ENCODE measurements at places on chromosomes 3 and 15.

DNA sequence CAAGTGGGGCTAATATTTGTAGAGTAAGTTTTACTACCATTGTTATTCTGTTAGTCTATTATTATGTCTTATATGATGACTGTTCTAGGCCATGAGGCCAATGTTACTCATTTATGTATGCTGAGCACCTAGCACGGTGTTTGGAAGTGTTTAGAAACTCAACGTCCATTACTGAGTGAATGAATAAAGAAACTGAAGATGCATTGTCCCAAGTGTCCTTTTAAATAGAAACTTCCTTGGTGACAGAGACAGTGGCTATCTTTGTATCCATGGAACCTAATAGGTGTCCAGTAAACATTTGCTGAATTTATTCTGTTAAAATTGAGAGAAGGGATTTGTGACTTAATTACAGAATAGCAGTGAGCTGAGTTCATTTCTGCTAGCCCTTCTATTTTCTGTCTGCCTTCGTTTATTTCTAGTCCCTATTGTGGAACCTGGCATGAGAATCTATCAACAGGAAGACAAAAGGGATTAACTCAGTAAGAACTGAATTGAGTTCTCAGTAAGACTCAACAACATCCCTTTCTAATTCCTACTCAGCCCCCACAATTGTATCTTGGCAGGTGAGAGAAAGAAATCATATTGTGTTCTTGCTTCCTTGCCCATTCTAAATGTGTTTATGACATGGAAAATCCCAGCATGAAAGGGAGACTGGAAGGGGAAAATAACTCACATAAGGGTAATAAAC, 246.6 kb upstream of the LRRC3B start:
- no peak for ATAC-seq

- ATAC-seq, result no peak
Observed at GRCh38 chr3:160982491-160982890, 122.7 kb downstream of the B3GALNT1 start.

DNA sequence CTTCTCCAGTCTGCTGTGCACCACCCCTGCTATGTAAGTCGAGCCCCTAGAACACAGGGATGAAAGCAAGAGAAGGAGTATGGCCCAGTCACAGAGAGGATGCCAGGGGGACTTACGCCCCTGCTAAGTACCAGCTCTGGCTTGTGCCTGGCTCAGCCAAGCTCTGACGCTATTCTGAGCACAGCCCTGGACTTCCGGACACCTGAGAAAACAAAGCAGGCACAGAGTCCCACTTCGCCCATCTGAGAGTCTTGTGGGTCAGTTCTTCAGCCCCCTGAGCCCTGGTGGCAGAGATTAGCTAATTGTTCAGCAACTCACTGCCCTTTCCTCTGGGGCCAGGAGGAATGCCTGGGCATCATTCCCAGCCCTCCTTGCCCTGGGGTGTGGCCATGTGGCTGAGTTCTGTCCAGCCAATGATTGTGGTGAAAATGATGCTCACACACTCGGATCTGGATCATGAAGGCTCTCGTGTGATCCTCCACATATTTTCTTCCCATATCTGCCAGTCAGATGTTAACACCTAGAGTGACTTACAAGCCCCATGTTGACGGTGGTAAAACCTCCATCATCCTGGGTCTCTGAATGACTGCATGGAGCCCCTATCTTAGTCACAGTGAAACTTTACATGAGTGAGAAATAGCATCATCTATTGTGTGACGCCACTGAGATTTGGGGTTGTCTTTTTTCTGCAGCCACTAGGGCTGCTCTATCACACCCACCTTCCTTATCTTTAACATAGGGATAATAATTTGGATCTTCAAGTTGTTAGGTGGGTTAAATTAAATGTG, 105.7 kb downstream of the TPRA1 start:
- ATAC-seq, result peak; percentile 41

DNA sequence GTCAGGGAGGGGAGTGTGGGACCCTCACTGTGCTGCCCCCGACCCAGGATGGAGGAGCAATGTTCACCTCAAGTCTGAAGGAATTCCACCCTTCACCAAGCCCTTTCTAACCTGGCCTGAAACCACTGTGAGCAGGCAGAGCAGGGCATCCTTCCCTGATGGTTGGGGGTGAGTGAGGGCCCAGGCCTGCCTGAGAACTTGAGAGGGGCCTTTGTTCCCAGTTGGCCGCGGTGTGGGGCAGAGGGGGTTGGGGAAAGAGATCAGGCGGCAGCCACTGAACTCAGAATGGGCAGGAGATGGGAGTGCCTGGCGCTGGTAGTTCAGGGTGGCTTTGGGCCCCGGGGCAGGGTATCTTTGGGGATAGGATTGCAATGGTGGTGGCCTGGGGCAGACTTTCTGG, 103.5 kb upstream of the RPL32 start:
- ATAC-seq, result no peak

- no peak for ATAC-seq
Observed at GRCh38 chr15:98402486-98402885, 245.9 kb upstream of the IGF1R start.

DNA sequence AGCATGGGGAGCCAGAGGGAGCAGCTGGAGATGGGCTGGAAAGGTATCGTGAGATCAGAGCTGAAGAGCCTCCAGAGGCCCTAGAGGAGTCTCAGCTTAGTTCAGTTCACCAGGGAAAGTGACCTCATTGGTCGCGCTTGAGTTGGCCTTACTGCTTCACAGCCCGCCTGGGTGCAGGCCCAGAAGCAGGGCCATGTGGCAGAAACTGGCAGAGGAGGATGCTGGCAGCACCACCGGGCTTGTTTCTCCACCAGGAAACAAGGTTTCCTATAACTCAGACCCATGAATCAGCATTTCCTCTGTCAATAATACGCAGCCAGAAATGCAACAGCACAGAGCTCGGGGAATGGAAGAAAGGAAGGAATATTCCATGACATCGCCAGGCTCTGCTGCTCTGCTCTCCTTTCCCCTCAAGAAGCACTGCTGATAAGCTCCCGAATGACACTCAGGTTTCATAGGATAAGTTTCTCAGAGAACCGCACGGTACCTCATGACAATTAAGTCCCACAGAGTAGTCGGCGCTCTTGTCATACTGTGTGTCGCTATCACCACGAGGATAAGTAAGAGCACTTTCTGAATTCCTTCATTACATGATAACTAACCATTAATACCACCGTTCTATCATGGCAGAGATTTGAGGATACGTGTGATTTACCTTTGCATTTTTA, 147.1 kb upstream of the LPP start:
- ATAC-seq, result peak; percentile 50

GRCh38 chr3:112815981-112816380, 30.7 kb downstream of the CD200R1L start:
- ATAC-seq, result no peak

DNA sequence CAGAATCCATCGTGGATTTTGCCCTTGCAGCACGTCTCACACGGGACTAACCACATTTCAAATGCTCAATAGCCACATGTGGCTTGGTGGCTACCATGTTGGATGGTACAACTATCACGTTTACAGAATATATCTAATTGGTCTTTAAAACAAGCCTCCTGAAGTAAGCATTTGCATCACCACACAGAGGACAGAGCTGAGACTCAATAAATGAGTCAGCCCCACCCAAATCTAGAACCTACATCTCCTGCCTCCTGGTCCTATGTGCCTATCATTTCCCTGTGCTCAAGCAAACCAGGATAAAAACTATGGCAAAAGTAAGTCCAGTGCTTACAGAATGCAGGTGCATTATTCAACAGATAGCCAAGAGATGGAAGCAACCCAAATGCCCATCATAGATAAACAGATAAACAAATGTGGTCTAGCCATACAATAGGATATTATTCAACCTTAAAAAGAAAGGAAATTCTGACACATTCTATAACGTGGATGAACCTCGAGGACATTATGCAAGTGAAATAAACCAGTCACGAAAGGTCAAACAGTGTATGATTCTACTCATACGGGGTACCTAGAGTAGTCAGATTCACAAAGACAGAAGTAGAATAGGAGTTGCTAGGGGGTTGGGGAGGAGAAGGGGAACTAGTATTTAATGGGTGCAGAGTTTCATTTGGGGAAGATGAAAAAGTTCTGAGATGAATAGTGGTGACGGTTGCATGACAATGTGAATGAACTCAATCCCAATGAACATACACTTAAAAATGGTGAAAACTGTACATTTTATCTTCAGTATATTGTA, 43.9 kb downstream of the SRGAP3 start:
- ATAC-seq, result no peak

- ATAC-seq, result no peak
Observed at GRCh38 chr3:107970993-107971580, 119.7 kb downstream of the CD47 start.

DNA sequence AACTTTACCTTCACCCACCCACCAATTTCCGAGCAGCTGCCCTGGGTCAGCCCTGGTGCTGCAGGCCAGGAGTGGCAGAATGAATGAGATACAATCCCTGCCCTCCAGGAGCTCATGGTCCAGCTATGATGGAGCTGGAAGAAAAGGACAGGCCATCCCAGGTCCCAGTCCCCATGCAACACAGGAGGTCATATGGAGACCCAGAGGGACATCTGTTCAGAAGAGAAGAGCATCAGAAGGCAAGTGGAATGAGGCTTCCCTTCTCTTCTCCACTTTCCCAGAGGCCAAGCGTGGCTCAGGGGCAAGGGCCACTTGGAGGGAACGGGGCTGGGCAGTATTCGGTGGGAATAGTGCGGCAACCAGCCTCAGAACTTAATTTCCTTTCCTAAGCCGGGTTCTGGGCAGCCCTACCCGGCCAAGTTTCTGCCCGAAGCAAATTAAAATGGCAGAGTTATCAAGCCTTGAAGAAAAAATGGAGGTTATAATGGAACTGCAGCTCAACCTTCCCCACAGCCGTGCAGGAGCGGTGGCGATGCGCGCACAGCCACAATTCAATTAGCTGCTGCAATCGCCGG, 35.9 kb downstream of the TLE3 start:
- peak; percentile 64 for ATAC-seq

GRCh38 chr15:34791701-34792100, 3.6 kb downstream of the ACTC1 start:
- no peak for ATAC-seq

DNA sequence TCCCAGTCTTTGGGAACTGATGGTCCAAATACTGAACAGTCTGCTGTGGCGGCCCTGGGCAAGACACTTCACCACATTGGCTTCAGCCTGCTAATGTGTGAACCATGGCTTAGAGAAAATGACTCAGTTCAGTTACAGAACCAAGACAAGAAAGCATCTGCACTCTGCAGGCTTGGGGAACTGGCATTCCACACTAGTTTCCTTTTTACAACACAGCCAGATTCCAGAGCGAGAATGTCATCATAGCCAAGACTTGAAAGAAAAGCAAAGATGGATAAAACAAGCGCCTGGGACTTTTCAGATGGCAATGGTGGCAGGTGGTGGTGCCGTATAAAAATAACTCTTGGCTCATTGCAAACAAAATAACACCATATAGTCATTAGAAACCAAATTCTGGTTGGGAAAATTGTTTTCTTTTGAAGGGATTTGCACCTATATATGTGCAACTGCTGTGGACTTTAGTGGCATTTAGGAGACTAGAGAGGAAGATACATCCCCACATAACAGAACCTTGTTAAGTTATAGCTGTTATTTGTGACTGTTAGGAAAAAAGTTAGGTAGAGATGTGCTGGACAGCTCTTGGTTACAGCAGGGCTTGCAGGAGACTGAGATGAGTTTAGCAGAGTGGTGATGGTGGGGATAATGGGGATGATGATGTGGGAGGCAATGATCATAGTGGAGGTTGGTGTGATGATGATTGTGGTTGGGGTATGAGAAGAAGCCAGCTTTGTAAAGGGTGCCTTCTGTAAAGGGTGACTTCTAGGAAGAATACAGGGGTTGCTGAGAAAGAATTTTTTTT, 273.6 kb downstream of the THRB start:
- peak; percentile 99 for ATAC-seq

DNA sequence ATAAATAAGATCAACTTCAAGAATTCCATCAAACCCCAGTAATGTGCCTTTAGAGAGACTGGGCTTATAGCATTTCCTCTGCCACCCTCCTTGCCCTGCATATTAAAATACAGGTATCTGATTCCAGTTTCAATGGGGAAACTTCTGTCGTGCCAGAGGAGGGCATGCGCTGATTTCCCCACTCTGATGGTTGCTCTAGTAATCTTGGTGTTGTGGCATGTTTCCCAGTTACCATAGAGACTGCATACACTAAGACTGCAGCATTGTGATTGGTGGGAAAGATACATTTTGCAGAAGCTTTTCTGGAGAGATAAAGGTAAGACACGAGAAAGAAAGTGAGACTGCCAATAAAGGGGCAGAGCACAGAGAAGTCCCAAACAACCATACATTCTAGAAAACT, 225.6 kb downstream of the TIGIT start:
- peak; percentile 88 for ATAC-seq

- no peak for ATAC-seq
Observed at GRCh38 chr15:60540002-60540651, 61.2 kb upstream of the ICE2 start.

- ATAC-seq, result no peak
Observed at GRCh38 chr3:171822431-171823106, 12.3 kb upstream of the PLD1 start.

DNA sequence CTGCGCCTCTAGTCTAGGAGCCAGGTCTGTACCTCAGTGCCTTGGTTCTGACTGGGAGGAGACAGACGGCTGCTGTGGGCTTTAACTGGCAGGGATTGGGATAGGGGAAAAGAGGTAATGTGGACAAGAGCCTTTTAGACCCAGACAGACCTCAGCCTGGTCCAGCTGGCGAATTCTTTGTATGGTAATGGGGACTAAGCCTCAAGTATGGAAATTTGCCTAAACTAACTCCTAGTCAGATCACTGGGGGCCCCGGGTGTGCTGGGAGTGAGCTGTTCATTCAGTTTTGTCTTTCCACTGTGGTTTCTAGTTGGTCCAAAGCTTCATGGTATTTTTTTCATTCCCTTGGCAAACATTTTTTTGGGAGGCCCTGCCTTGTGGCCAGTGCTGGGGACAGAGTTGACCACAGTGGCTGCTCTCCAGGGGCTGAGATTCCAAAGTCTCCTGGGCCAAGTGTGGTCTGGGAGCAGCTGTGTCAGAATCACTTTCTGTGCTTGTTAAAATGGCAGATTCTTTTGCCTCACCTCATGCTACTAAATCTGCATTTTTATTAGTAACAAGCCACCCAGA, 261.4 kb upstream of the C2CD4B start:
- ATAC-seq, result no peak

GRCh38 chr15:38992930-38993329, 428.3 kb upstream of the RASGRP1 start:
- ATAC-seq, result no peak

DNA sequence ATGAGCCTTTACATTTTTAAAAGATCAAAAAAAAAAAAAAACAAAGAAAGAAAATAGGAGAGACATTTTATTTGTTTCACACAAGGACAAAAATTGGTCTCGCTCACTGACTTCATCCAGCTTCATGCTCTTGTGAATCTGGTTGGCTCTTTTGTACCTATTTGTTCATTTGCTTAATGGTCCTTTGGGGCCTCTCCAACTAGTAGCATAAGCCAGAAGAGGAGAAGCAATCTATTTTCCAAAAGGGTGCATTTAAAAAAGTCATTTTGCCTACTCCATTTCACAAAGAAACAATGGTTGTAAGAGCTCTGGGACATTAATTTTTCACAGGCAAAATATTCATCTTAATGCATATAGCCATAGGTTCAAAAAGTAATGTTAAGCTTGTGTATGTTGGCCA, 168.3 kb upstream of the ADAMTS9 start:
- no peak for ATAC-seq

- ATAC-seq, result no peak
Observed at GRCh38 chr3:171561596-171562323, 101.6 kb upstream of the TNIK start.

GRCh38 chr15:38666865-38667510, 102.4 kb upstream of the RASGRP1 start:
- ATAC-seq, result no peak

Measured in SK-N-SH treated with all-trans-retinoic acid at 6 μM for 48 hours (cell line).